ENCODE measurements at places on chromosomes 3 and 15.

- no peak for DNase-seq
Observed at GRCh38 chr15:68789091-68789490, 31.6 kb downstream of the ANP32A start.

- DNase-seq, result no peak
Observed at GRCh38 chr3:113277414-113277813, 66.1 kb downstream of the BOC start.

GRCh38 chr3:106508331-106508893, 639.6 kb upstream of the CBLB start:
- no peak for DNase-seq

GRCh38 chr3:16059711-16060357, 114.6 kb upstream of the GALNT15 start:
- no peak for DNase-seq

All from Panc1 (cell line).